ENCODE measurements at places on chromosomes 5 and 9. TPM values are rescaled to one million over a fixed set of nuclear protein-coding genes. Genes with fewer than 3 reads are reported as not detected.

The IFNB1 gene
- not detected for total RNA-seq

The MUSK gene
- not detected for total RNA-seq

DNA sequence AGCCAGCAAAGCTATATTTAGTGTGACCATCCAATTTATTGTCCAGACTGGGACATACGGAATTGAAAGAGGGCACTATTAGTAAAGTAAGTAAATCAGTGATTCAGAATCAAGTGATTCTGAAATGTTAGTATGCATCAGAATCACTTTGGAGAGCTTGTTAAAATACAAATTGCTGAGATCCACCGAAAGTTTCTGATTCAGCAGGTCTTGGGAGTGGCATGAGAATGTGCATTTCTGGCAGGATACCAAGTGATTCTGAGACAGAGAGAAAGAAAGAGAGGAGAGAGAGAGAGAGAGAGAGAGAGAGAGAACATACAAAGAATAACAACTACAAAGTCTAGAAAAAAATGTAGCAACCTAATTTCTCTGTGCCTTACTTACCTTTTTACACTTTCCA lies 65.4 kb upstream of the ASTN2 start:
- no peak overlapping the region for H3K27ac ChIP-seq
- DNase-seq: no peak
- H3K36me3 ChIP-seq: no peaks in the 10 kb centered on the region

DNA sequence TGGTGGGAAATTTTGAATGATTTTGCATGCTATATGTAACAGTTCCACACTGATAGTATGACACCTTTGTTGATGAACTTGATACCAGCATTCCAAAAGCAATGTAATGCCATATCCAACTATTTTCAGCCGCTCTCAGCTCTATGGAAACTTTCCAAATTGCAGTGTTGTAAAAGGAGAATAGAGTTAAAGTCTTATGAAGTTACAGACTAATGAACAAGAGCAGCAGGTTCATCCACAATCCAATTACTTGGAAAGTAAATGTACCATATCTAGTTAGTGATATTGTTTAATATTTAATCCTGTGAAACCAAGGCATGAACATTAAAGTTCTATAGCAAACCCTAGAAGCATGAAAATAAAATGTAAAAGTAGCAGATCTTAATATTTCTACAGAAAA lies 418.2 kb downstream of the TUSC1 start:
- H3K4me3 ChIP-seq: no peak overlapping the region
- no peaks in the 10 kb centered on the region for H3K4me1 ChIP-seq
- no peaks in the 10 kb centered on the region for H3K27me3 ChIP-seq

GRCh38 chr5:117731446-117731845 lies 1156.8 kb upstream of the SEMA6A start:
- H3K4me3 ChIP-seq: no peak overlapping the region
- no peaks in the 10 kb centered on the region for H3K36me3 ChIP-seq
- H3K4me1 ChIP-seq: no peaks in the 10 kb centered on the region
- no peak overlapping the region for H3K27ac ChIP-seq
- no peak for DNase-seq

The PRDM9 gene
- not detected for total RNA-seq

The SIT1 gene
- total RNA-seq: 2.5 TPM

The ZNG1F gene
- total RNA-seq: 14.5 TPM

The CARTPT gene
- total RNA-seq: not detected

The CCNJL gene
- 5.6 TPM for total RNA-seq

DNA sequence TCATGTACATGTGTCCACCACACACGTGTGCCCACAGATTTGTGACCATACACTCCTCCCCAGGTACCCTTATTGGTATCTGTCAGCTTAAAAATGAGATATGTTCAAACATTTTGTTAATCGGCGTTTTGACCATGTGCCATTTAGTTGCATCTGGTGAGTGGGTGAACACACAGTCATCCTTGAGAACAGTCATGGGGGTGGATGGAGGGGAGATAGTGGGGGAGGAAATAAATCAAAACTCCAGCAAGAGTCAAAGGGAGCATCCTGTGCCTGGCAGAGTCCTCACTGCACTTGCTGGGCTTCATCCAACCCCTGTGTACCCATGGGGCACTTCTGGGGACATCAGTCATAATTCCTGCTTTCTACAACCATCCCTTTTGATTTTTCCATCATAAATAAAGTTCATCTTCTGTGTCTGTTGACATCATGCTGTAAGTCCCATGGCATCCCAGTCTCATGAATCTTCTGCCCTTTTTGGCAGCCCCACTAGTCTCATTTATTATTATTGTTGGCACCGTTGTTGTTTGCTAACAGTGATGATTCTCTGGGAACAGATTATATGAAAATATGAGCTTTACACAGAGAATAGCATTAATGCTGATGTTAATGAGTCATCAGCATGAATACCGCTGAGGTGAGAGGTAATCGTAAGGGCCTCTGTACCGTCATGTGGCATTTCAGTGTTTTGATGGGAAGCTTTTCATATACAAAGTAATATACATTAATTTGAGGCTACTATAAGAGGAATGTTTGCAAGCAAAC lies 24.4 kb upstream of the CLK4 start:
- no peak overlapping the region for H3K27ac ChIP-seq
- H3K27me3 ChIP-seq: no peaks in the 10 kb centered on the region
- no peak for DNase-seq
- no peaks in the 10 kb centered on the region for H3K4me1 ChIP-seq
- no peaks in the 10 kb centered on the region for H3K36me3 ChIP-seq

The NR2F1 gene
- total RNA-seq: 97.2 TPM

All from vagina (tissue), 2 donors.